ENCODE measurements at places on chromosomes 12 and 14.

DNA sequence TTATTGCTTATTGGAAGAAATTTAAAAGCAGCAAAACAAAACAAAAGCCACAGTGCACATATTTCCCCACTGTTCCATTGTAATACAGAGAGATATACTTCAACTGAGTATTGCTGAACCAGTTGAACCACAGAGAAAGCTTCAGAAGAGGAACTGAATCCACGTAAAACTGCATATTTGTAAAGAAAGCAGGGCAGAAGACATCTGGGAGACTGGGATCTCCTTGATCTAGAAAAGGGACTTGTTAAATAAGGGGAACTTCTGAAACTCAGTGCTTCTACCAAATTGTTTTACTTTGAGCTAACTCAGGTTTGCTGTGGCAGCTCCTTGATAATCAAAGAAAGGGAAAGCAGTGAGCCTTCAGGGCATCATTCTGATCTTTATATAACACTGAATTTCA lies 411.1 kb upstream of the MDGA2 start:
- peak; percentile 9 for DNase-seq

GRCh38 chr12:92551210-92551609 lies 151.6 kb upstream of the PLEKHG7 start:
- no peak for DNase-seq

- DNase-seq: no peak
Measured at GRCh38 chr12:126507231-126507630, 1442.0 kb downstream of the AACS start.

DNA sequence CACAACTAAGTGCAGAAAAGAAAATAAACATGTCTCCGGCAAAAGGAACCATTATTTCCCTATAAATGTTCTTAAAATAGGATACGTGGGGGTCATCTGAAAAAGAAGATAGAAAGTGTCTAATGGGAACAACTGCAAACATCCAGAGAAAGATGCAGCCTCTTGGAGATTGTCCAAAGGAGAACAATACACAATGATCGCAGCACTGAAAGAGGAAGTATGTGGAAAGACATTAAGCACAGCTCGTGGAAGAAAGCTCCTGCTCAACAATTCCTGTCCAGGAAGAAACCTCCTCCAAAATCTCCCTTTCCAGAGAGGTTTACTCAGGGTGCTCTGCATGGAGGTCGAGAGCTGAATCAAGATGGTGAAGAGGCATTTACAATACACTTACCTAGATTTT lies 2.5 kb upstream of the LALBA start:
- peak; percentile 61 for DNase-seq

DNA sequence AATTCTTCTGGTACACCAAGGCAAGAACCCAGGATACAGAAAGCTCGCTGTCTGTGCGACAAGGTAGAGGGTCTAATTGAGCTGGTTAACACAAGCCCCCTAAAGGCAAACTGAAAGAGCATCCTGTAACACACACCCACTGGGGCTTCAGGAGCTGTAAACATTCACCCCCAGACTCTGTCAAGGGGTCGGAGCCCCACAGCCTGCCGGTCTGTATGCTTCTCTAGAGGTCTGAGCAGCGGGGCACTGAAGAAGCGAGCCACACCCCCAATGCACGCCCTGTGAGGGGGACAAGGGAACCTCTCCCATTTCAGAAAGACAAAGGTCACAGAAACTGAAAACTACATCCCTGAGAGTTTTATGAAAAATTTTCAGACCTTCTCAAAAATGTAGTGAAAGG lies 1.3 kb upstream of the IPO8 start:
- DNase-seq: no peak

DNA sequence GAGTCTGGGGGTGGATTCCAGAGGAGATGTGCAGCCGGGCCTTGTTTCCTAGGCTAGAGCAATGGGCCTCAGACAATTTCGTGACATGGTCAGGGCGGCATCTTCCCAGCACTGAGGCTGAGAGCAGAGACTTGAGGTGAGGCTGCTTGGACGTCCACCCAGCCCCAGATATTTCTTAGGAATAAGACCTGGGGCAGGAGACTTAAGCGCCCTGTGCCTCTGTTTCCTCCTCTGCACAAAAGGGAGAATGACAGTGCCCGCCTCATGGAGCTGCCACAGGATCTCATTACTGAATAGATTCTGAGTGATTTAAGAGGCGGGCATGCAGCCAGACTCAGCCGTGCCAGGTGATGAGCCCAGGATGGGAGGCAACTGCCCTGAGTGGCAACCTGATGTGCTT lies 297.9 kb upstream of the SFSWAP start:
- DNase-seq: no peak

GRCh38 chr12:79560225-79560889 lies 130.4 kb downstream of the PAWR start:
- no peak for DNase-seq

- DNase-seq: no peak
Measured at GRCh38 chr12:105865886-105866285, 272.9 kb downstream of the NUAK1 start.

DNA sequence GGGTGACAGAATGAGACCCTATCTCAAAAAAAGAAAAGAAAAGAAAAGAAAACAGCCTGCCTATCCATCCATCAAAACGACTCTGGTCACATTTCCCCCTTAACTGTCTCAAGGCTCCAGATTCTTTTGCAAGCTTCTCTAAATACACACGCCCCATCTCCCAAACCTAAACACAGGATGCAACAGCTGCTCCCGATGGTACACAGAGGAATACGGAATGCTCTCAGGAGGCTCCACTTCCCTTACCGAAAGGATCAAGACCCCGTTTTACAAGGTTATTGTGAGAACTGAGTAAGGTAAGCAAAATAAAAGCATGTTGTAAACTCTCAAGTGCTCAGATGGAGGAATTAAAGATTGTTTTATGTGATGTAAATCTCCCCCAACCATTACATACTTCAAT lies 62.3 kb downstream of the NT5DC3 start:
- DNase-seq: no peak

GRCh38 chr12:88391556-88391955 lies 188.7 kb downstream of the KITLG start:
- DNase-seq: no peak

GRCh38 chr14:70538087-70538486 lies 3.3 kb upstream of the ADAM20 start:
- DNase-seq: no peak

- peak; percentile 44 for DNase-seq
Measured at GRCh38 chr12:42468341-42468821, 121.2 kb downstream of the PRICKLE1 start.

DNA sequence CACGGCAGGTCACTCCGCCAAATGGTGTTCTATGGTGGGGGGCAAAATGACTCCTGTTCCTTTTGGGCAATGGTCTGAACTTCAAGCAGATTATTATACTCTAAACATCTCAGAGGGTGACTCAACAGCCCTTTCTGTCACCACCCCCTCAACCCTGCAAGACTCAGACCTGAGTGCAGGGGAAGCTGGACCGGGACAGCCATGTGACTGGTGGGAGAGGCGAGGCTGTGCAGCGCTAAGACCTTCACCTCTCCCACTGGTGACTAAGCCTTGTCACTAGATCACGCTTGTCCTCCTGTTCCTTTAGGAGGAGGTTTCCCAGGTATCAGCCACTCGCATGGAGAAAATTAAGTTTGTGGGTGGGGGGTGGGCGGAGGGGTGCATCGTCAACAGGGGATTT lies 67.1 kb upstream of the CCND2 start:
- no peak for DNase-seq

- DNase-seq: no peak
Measured at GRCh38 chr12:15435597-15435996, 113.3 kb downstream of the PTPRO start.

- DNase-seq: no peak
Measured at GRCh38 chr12:56243731-56244181, 13.9 kb downstream of the SLC39A5 start.

- no peak for DNase-seq
Measured at GRCh38 chr12:132099739-132100138, 44.4 kb downstream of the DDX51 start.

DNA sequence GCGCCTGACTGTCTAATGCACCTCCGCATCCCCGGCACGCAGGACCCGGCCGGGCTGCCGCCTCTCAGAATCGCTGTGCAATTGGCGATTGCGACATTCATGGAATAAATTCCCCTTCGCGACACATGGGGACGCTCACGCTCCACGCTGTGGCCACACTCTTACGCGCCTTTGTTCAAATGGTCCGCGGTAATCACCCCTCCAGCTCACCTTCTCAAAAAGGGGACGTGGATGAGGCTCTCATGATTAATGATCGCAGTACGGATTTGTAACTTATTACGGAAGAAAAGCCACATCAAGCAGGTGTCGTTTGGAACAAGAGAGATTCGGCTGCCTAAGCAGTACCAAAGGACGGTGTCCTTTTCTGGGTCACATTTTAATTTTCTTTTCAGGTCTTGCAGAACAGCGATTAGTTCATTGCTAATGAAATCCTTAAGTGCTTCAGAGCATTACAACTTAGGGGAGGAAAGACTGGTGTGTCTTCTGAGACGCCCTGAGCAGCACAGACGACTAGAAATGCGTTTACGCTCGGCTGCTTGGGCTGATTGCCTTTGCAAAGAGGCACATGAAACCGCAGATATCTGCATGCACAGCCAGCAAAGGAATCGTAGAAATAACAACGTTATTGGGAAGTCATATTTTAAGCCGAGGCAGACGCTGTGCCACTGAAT lies 37.3 kb upstream of the ADGRD1 start:
- DNase-seq: peak; percentile 62

DNA sequence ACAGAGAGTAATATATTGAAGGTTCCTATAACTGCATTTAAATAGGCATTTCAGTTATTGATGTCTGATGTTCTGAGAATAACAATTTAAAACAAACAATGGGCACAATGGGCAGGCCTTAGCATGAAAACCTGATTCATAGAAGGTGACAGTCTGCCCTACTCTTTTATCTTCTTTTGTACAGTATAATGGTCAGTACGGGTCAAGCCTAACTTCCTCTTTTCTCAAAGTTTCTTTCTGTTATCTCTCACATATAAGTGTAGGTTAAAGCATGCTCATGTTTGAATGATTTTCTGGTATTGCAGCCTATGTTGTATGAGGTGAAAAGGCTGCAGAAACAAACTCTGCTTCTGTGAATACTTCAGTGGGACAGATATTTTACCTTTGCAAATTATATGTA lies 14.2 kb downstream of the FKBP3 start:
- no peak for DNase-seq

GRCh38 chr12:19288603-19289244 lies 150.6 kb upstream of the AEBP2 start:
- peak; percentile 76 for DNase-seq

GRCh38 chr12:123748161-123748560 lies 13.9 kb upstream of the DNAH10 start:
- peak; percentile 67 for DNase-seq

DNA sequence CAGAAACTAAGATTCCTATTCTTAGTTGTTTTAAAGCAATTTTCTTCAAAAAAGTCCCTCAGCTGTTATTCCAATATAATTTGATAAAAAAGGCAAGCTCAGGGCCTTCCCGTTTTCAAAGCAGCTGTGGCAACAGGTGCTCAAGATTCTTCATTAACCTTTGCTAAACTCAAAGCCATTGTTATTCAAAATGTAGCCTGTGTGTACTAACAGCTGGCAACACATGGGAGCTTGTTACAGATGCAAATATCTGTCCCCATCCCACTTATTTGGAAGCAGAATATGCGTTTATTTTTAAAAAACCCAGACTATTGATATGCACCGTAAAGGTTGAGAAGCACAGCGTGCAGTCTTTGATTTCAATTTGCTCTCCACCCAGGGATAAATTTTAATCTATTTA lies 210.4 kb upstream of the SYT10 start:
- DNase-seq: no peak

DNA sequence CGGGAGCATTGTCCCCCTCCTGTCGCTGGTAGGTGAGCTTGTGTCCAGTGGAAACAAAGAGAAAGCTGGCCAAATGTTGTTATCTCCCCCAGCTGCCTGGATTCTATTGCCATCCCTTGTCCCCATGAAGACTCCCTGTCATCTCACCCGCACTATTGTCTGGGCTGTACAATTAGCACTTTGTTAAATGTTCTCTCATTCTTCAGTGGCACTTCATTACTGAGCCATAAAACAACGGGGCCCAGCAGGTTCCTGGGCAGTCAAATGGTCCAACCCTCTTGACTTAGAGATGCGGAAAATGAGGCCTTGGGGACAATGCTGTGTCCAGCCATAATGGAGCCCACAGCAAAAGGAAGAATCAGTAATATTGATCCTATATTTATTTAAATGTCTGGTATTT lies 13.2 kb upstream of the COL2A1 start:
- DNase-seq: no peak

- no peak for DNase-seq
Measured at GRCh38 chr12:31603546-31604009, 12.6 kb upstream of the DENND5B start.

GRCh38 chr14:81691931-81692330 lies 158.3 kb upstream of the SEL1L start:
- no peak for DNase-seq

GRCh38 chr14:72617391-72618031 lies 276.4 kb downstream of the DPF3 start:
- DNase-seq: no peak

DNA sequence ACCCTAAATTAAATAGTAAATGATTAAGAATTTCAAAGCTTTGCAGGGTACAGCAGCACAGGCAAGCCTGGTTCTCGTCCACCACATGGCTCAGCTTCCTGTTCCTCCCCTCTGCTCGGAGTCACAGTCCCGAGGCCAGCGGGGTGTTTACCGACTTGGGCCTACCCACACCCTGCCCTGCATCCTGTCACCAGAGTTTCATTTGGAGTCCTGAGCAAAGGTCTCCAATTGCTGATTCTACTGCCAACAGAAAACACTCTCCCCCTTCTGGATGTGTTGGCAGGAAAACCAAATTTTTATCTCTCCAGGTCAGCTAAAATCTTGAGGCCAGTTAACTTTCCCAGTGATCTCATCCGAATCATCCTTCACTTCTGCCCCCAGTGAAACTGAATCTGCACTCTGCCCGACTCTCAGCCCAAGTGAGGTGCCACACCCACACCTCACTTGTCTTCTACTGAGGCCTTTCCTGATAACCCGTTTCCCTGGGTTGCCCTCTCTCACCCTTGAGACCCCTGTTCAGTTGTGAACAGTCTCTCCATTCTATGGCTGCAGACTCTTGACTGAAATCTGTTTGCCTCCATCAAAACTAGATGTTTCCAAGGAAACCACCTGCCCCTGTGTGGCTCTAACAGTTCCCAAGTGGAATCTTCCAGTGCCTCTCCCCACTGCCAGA lies 71.2 kb downstream of the VCPKMT start:
- peak; percentile 89 for DNase-seq

- peak; percentile 61 for DNase-seq
Measured at GRCh38 chr12:127559349-127560040, 707.5 kb upstream of the TMEM132C start.

DNA sequence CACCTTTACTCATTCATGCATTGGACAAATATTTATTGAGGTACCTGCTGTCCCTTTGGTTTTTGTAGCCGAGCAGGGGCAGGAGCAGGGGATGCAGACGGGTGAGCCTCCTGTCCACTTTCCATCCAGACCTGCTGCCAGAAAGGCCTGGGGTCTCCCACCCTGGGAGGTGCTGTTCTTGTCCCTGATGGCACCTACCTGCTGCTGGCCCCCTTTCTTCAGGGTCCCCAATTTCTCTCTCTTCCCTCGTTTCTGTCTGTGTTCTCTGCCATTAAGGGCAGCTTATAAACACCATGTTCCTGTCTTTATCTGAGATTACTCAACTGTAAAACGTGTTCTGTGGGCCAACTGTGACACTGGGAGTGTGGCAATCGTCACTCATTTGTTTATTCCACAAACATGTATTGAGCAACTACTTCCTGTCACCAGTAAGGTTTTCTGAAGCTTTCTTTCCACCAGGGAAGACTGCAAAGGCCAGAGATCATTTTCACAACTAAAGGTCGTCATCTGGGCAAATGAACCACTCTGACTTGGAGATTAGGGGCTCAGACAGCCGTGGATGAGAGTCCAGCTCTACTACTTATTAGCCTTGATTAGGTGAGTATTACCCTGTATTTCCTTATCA lies at the start of gene HAL:
Gene HAL, minus strand, starts transcription at position 311 of the 625 bp plus-strand sequence. CDS start 434 bp downstream, outside the sequence.
- no peak for DNase-seq

GRCh38 chr14:76953311-76953945 lies 75.1 kb downstream of the IRF2BPL start:
- DNase-seq: peak; percentile 11

Measured in Kasumi-1 (cell line).